ENCODE measurements at places on chromosomes 12 and 14.

- peak; percentile 74 for DNase-seq
These were observed 475.3 kb downstream of the EGLN3 start for GRCh38 chr14:33475623-33476022.

DNA sequence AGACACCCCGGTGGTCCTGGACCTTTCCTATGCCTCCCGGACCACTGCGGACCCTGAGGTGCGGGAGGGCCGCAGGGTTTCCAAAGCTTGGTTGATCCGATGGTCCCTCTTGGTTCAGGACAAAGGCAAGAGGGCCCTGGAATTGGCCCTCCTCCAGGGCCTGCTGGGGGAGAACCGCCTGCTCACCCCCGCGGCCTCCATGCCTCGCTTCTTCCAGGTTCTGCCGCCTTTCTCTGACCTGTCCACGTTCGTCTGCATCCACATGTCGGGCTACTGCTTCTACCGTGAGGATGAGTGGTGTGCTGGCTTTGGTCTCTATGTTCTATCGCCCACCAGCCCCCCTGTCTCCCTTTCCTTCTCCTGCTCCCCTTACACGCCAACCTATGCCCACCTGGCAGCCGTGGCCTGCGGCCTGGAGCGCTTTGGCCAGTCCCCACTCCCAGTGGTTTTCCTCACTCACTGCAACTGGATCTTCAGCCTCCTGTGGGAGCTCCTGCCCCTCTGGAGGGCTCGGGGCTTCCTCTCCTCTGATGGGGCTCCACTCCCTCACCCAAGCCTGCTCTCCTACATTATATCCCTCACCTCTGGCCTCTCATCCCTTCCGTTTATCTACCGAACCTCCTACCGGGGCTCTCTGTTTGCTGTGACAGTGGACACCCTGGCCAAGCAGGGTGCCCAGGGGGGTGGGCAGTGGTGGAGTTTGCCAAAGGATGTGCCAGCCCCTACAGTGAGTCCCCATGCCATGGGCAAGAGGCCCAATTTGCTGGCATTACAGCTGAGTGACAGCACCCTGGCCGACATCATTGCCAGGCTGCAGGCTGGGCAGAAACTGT lies 13.8 kb downstream of the CBLN3 start:
- DNase-seq, result no peak

- DNase-seq, result no peak
These were observed 53.0 kb upstream of the KRR1 start for GRCh38 chr12:75564398-75564797.

- DNase-seq, result no peak
These were observed 3.9 kb upstream of the DUSP6 start for GRCh38 chr12:89356069-89356665.

DNA sequence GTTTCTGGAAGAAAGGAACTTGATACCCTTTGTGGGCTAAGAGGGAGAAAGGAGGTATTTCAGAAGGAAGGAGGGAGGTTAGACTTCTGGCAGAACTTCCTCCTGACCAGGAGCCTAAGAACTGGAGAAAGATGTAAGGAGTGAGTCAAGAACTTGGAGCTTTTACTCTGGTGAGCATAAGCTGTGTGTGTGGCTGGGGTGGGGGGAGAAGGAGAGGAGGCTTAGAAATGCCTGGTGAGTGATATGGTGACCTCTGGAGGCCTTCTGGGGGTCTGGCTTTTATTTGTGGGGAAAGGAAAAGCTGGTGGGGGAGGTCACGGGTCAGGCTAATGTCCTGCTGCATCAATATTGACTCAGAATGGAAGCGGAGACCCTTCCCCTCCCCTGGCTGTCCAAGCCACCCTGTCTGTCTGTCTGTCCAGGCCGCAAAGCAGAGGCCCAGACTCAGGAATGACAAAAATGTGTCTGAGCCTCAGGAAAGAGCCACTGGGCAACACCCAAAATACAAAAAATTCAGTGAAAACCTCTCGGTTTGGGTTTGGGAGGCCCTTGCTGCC lies 4.8 kb downstream of the LRP1 start:
- no peak for DNase-seq

DNA sequence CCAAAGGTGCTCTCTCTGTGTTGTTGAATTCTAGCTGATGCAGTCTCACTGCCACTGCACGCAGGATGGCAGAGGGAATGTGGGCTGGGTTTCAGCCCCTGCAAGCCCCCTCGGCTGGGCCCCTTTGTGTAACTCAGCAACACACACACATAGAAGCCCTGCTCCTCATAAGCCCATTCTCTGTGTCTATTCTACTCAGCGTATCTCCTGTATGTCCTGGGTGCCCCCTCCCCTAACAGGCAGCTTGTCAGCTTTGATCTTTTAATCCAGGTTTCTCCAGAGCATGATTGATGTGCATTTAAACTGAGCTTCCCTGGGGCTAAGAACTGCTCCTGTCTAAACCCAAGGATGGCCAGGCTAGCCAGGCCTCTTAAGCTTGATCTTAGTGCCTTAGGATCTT lies 43.0 kb downstream of the SRRM4 start:
- DNase-seq, result no peak

DNA sequence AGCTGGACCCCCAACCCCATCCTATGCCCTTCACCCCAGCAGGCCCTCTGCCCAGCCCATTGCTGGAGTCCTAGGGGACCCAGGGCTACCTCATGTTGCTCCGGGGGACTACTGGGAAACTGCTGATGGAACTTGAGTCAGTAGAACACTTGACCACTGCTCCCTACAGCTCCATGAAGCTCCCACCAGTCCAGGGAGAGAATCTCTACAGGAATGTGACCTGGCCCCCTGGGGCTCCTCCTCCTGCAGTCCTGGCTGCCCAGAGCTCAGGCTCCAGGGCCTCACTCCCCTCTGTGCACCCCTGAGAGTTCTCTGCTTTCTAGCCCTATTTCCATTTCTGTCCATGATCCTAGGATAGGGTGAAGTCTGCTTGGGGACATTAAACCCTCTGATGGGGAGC lies 10.8 kb upstream of the AQP2 start:
- DNase-seq, result no peak

- no peak for DNase-seq
These were observed 17.8 kb downstream of the HDAC7 start for GRCh38 chr12:47801904-47802246.

DNA sequence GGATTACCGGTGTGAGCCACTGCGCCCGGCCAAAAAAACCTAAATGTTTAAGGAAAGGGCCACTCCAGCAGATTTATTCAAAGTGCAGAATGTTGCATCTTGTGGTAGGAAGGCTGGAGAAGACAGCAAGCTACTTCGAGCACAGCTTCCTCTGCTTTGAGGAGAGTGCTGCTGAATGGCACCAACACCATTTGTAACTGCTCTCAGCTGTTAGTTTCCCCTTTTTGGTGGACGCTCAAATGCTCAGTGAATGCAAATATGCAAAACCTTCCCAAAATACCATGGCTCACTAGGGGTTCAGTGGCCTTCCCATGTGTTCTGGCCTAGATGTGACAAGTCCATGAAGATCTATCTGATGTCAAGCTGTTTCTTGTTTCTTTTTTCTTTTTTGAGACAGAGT lies 2.9 kb upstream of the TDRD9 start:
- no peak for DNase-seq

DNA sequence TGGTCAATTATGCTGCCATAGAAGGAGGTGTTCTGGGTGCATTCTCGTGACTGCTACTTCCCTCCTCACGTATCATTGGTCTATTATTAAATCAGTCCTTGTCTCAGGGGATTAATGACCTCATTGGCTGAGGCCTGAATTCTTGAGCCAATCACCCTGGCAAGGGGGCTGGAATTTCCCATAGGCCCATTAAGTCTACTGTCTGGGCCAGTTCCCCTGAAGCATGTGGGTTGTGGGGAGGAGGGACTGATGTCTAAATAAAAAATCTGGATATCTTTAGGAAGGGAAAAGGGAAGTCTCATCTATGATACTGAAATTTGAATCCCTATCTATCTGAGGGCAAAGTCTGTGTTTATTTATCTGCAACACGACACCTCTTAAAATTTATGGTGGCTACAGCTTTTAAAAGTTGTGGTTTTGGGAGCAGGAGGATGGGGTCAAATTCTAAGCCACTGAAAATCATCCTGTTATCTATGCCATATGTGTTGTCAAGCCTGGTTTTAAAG lies 71.9 kb downstream of the DYRK2 start:
- DNase-seq, result no peak

GRCh38 chr12:5620896-5621295 lies 189.0 kb downstream of the NTF3 start:
- no peak for DNase-seq

DNA sequence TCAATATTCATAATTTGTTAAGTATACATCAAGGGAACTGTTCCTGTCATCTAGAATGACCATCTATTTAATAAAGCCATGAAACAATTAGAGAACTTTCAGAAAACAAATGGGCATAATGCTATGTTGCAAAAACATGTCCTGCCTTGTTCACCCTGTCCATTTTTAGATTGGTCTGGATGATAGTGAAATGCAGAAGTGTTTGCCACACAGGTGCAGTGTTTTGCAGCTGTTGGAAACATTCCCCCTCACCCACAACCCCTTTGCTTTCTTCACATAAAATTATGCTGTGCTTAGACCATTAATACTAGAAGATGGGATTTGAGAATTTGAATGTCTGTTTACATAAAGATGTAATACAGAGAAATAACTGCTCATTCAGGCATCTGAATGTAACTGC lies 36.5 kb downstream of the LEMD3 start:
- DNase-seq, result no peak

- DNase-seq, result no peak
These were observed 237.6 kb upstream of the AMIGO2 start for GRCh38 chr12:47317175-47317915.

- DNase-seq, result no peak
These were observed 201.0 kb downstream of the KIF26A start for GRCh38 chr14:104339361-104339760.

GRCh38 chr14:98433436-98433835 lies 838.6 kb downstream of the BCL11B start:
- no peak for DNase-seq

- DNase-seq, result no peak
These were observed at the start of gene RNASE7 for GRCh38 chr14:21041676-21042433. Gene RNASE7 (plus strand): TSS chr14:21042362. CDS start chr14:21042993, 631 bp downstream.

GRCh38 chr12:8057306-8057705 lies 8.9 kb downstream of the C3AR1 start:
- no peak for DNase-seq

DNA sequence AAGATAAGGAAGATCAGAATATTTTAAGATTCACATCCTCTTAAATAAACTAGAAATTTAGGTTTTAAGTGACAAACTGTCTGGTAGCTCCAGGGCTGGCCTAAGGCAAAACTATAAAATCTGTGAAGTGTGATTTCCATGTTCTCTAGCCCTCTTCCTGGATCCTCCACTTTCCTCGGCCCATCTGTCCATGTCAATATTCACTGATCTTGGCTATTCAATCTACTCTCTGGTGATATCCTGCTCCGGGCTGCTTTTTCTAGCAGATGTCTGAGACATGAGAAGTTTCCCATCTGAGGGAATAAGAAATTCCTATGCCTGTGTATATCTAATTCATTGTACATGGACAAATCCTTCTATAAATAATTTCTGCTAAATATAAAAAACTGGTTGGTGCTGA lies 500.4 kb downstream of the GALC start:
- DNase-seq, result no peak

- peak; percentile 45 for DNase-seq
These were observed 890 bp upstream of the KIF26A start for GRCh38 chr14:104137297-104138097.

DNA sequence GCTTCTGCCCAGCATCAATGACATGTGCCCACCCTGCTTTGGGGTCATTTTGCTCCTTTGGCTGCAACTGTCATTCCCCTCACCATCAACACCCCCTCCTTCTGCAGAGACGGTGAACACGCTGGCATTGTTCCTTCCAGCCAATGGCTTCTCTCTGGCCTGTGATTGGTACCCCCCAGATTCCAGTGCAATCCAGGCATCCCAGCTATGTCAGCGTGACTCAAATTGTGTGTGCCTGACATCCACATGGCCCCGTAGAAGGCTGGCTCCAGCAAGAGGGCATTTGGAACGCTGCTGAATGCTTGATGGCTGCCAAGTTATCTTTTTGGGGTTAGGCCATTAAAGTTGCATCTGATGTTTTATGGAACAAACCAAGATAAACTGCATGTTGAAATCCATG lies 21.0 kb upstream of the CCND2 start:
- DNase-seq, result no peak

- DNase-seq, result no peak
These were observed 62.6 kb downstream of the FAR2 start for GRCh38 chr12:29211696-29212095.

GRCh38 chr14:55973285-55973800 lies 144.9 kb upstream of the PELI2 start:
- no peak for DNase-seq

GRCh38 chr14:22071006-22071405 lies 397.4 kb upstream of the OR4E1 start:
- DNase-seq, result no peak

DNA sequence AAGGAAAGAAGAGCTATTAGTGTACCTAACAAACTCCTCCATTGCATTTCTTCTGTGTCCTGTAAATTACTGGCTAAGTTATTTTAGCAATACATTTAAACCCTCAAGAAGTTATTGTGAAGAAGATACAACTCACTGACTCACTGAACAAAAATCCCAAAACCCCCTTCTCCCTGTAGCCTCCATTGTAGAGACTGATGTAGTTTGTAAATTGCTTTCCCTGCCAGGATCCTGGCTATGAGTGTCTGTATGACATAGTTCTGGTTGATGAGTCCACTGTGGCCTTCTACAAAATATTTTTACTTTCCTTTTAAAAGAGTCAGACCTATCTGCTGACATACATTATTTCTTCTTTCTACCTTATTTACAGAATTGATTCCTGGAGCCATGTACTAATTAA lies 155.6 kb downstream of the SLC6A15 start:
- DNase-seq, result no peak

- no peak for DNase-seq
These were observed 47.7 kb downstream of the HSP90AA1 start for GRCh38 chr14:102039157-102039556.

DNA sequence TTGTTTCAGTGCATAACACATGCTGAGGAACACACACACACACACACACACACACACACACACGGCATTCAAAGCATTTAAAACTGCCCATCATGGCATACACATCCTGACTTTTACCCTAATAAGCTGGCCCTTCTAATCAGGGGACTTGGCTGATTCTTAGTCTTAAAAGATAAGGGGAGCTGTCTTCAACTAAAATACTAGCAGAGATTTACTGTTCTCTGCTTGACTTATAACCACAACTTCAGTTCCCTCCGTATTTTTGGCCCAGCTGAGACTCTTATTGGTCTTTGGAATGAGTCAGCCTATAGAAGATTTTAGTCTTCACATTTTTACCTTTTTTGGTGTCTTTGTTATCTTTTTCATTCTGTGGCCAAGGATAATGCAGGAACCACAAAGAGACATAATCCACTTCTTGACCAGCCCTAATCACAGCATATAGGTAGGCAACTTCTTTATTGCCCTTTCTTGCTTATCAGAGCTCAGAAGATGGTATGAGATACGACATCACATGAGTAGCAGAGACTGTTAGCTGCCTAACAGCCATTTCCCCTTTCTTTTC lies 25.1 kb upstream of the SLC8A3 start:
- DNase-seq, result no peak

DNA sequence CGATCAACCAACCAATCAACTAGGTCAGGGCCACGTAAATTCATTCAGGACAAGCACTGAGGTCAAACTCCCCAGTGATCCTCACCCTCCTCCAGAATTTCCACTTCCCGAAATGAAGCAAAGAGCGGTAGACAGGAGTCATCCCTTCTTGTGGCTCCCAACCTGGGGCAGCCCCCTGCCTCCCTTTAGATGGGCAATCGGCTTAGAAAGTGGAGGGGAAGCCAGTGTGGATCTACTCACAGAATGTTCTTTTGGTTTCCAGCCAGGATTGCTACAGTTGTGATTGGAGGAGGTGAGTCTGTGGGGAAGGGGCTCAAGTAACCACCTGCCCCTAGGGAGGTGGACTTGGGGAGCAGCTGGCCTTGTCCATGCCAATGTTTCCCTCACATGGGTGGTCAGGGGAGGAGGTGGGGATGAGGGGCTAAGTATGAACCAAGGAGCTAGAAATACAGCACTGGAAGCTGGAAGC lies 4.1 kb downstream of the IFI27 start:
- no peak for DNase-seq
